ENCODE measurements at places on chromosomes 2 and 18.

DNA sequence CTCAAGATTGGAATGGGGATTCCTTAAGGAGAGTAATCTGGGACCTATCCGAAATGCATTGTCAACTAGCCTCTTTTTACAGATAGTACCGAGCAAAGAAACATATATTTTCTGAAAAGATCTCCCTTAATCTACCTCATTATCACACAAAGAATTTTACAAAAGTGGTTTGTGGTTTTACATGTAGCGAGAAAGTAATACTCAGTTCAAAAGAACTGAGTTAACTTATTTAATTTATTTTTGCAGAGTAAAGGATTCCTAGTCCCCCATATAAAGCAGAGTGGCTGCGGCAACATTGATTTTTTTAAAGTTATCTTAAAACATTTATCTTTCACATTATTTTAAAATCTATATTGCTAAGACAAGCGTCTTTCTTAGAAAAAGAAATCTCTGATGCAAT lies 15.9 kb upstream of the SOS1 start:
- no peak for DNase-seq

DNA sequence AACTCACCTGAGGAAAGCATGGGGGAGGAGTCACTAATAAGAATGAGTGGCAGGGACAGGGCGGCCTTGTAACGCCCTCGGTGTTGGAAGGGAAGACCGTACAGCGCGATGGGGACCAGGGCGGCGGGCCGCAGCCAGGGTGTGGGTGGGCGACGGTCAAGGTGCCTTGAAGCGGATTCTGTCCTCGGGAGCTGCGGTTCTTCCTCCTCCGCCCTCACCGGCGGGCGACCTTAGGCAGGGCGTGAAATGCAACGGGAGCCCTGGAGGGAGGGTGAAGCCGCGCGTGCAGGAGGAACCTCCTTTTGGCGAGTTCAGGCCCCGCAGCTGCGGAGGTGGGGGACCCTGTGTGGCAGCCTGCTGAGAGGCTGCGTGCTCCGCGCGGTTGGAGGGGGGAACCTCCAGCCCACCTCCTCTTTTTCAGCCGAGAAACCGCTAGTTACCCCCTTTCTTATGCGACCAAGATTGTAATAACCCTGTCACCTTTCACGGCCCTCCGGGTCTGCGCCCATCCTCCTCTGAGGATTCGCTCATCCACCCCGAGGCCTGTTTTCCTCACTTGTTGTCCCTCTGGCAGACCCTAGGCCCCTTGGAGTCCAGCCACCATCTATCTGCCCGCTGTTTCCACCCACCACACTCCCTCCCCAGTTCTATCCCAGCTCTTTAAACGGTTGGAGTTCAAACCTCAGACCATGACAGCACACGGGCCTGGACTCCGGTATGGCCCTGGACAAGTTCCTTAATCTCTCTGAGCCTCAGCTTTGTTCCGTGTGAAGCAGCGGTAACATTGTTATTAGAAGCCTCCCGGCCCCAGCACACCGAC lies 823 bp upstream of the RNU2-63P start:
- DNase-seq: no peak

DNA sequence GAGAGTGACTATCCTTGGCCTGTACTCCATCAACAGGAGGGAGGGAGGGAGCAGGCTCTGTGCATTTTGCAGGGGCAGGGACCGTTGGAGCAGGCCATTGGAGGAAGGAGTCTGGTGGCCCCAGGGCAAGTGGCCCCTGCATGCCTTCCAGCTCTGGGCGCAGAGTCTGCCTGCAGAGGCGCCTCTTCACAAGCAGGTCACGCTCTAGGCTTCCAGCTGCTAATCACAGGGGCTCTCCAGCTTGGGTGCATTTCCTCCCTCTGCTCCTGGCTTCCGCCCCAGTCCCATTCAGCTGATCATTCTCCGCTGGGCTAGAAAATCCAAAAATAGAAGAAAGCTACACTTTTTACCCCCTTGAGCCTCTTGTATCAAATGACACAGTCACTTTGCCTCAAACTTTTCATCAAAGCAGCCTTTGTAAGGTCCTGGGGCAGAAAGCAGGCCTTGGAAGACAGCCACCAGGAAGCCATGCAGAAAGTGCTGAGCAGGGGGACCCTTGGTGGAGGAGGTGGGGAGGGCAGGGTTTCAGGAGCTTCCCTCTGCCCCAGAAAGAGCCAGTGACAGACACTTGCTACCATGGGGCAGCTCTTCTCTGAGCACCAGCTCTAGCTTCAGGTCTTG lies 11.3 kb downstream of the TMEM247 start:
- DNase-seq: peak; percentile 94

GRCh38 chr18:46868169-46868921 lies 49.0 kb downstream of the PIAS2 start:
- no peak for DNase-seq

GRCh38 chr2:237603718-237604362 lies 13.3 kb upstream of the RAB17 start:
- no peak for DNase-seq

- DNase-seq: no peak
Measured at GRCh38 chr2:52510432-52510831, 1257.2 kb upstream of the CHAC2 start.

GRCh38 chr2:67656875-67657274 lies 259.7 kb downstream of the ETAA1 start:
- DNase-seq: no peak

- no peak for DNase-seq
Measured at GRCh38 chr2:28664120-28664842, 87.3 kb upstream of the PPP1CB start.

DNA sequence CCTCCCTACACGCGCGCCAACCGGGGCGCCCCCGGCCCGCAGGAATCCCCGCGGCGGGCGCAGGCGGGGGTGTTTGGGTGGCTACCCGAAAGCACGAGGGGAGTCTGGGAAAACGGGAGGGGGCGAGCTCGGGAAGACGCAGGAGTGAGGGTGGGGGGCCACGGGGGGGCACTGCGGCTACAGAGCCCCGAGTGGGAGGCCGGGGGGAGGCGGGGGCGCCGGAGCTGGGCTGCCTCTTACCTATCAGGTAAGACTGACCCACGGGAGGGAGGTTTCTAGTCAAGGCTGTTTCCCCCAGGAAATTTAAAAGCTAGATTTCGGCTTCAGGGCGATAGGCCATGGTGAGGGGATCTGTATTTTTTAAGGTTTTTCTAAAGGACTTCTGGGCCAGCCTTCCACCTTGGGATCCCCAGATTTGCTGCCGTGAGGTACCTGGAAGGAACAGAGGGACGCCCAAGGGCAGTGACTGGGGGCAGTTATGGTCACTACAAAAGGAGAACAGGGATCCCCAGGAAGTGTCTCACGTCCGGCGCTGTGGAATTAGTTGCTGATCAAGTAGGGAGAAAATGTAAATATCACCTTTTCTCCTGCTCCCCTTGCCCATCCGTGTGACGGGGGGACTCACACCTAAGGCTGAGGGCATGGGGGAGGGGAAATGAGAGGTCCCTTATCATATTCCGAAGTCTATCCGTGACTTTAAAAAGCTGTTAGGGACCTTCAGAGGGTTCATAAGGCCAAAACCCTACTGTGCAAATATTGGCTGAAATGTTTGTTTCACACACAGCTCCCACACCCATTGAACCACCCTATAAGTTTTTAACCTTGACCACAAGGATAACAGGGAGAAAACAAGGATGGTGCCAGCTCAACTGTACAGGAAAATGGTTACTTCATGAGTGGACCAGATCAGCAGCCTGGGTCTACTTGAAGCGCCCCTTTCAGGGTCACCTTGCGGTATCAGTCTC lies 638 bp upstream of the IRS1 start:
- DNase-seq: no peak

DNA sequence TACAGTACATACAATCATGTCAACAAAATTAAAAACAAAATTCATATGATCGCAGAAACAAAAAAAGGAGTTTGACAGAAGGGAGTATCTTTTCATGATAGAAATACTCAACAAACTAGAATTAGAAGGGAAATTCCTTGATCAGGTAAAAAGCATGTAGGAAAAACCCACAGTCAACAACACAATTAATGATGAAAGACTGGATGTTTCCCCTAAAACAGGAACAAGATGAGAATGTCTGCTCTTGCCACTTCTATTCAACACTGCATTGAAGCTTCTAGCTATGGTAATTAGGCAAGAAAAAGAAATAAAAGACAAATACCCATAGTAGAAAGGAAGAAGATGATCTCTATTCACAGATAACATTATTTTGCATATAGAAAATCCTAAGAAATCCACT lies 87.1 kb downstream of the SRBD1 start:
- no peak for DNase-seq

DNA sequence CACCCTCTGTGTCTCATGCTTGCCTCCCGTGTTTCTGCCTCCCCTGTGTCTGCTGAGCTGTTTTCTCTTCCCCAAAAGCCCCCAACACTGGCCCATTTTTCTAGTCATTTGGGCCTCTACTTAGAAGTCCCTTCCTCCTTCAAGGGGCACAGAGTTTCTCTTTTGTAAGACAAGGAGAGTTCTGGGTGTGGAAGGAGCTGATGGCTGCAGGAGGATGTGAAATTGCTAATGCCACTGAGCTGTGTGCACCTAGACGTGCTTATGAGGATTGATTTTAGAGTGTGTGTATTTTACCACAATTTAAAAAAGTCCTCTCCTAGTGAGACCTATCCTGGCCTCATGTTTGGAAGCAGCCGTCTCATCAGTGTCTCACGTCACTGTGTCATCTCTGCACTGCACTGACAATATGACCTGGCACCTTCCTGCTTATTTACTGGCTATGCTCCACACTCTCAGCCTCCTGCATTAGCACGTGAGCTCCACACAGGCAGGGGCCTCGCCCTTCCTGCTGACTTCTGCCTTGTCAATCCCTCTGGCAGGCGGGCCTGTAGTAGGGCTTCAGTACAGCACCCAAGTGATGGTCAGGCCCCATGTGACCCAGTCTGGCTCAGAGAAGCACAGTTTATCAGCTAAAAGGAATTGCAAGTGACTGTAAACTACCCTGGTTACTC lies 8.0 kb upstream of the MBP start:
- no peak for DNase-seq

- DNase-seq: no peak
Measured at GRCh38 chr2:195769975-195770374, 112.9 kb downstream of the SLC39A10 start.

DNA sequence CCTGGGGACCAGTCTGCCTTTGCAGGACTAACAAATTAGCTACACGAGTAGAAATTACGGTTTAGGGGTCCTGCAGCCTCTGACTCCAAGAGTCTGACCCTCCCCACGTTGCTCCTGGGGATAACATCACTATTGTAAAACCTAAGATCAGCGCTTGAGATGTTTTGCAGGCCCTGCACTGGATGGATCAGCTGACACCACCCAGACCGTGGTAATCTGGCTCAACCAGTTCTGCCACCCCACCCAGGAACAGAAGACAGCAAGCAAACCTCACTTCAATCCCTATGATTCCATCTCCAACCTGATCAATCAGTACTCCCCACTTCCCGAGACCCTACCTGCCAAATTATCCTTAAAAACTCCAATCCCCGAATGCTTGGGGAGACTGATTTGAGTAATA lies 31.7 kb downstream of the NGEF start:
- no peak for DNase-seq

GRCh38 chr18:3015204-3015592 lies 2.3 kb upstream of the LPIN2 start:
- no peak for DNase-seq

GRCh38 chr2:188170356-188170755 lies 121.3 kb upstream of the GULP1 start:
- no peak for DNase-seq

- DNase-seq: no peak
Measured at GRCh38 chr2:27147935-27148334, 869 bp upstream of the TCF23 start.

DNA sequence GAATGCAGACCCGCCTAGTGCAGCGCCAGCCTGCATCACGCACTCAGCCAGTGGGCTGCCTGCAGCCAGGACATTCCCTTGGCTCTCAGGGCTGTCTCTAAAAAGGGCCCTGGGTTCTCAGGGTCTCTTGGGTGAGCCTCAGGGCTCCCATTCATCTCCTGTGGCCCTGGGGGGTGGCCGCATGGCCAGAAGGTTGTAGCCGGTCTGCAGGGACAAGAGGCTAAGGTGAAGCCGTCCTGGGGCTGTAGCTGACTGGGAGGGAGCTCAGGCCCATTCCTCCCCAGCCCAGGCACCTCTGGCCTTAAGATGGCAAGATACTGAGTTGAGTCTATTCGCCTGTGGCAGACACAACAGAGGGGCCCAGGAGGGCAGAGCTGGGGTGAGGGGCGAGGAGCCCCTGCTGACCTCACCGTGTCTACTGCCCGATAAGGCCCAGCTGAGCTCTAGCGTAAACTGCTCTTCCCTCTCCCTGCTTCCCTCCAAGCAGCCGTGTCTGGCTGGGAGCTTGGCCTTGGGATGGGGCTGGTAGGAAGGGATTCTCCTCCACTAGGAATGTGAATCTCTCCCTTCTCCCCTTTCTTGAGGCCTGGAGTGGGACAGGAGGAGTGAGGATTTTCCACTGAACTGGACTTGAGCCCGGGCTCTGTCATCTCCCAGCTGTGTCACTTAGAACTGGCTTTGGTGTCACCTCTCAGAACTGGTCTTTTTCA lies 37.9 kb downstream of the INHBB start:
- no peak for DNase-seq

DNA sequence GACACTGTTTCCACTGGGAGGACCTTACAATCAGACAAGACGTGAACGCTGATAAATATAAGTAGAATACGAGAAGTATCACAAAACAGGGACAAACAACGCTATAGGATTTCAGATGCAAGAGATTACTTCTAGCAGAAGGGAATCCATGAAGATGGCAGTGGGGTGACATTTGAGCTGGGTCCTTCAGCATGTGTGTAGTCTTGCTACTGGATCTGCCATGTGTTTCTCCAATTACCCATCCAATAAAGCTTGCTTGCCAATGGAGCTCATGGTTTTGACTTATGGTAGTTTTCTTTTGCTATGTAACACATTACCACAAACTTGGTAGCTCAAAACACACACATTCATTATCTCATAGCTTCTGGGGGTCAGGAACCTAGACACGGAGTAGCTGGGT lies 32.8 kb upstream of the LGALSL start:
- DNase-seq: no peak

DNA sequence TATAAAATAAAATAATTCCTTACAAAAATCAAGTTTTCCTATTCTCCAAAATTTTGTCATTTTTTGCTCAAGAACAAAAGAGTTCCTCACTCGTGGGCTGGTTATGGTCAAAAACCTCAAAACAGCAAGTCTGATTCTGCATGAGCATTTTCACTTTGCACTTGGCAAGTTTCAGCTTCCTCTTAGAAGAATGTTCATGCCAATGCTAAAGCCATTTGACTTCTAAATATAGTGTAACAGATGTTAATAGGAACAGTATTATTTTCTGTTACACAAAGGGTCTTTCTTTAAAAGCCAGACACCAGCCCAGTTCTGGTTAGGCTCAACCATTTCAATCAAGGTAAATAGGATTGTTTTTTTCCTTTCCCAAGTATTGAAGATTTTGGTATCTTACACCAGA lies 261.3 kb upstream of the CCDC68 start:
- DNase-seq: no peak

- peak; percentile 70 for DNase-seq
Measured at GRCh38 chr2:9554921-9555296, 721 bp downstream of the ADAM17 start.

- no peak for DNase-seq
Measured at GRCh38 chr2:200300065-200300464, 6.4 kb upstream of the SPATS2L start.

GRCh38 chr2:113716291-113716690 lies 40.2 kb downstream of the SLC35F5 start:
- DNase-seq: no peak
